ENCODE measurements at places on chromosomes 3 and 15.
A peak's percentile ranks its signal among the peaks of the same experiment; 100 is the strongest.

GRCh38 chr15:47461652-47462141 lies 255.6 kb upstream of the SEMA6D start:
- DNase-seq: no peak

DNA sequence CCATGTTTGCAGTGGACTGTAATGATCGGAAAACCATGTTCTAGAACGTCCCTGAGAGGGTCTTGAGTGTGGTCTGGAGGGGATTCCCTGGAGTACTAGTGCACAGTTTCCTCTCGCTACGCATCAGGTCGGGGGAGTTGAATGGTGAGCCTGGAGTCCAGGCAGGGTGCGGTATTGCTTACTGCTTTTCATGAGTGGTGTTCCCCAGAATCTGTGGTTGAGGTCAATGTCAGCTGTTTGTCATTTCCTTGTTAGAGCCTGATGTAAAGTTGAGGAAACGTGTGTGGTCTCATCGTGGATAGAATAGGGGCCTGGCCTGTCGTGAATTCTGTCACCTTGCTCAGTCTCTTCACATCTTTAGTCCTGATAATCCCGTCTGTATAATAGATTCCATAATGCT lies 328.2 kb upstream of the LRRFIP2 start:
- DNase-seq: no peak

- no peak for DNase-seq
Measured at GRCh38 chr15:51090753-51091152, 4.0 kb downstream of the TNFAIP8L3 start.

DNA sequence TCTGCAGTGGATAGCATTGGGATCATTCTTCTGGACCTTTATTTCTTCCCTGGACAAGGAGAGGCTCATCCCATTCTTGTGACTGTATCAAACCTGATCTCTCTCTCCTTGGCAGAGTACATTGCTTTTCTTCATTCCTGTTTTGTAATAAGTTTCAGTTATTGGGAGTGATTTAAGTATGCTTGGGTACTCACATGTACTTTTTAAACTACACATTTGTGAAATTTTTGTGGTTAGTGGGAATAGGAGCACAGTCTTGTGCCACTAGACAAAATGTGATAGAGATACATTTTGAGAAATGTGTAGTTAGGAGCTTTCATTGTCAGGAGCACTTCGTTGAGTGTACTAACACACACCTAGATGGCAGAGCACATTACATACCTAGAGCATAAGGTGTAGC lies 262.6 kb downstream of the C3orf38 start:
- no peak for DNase-seq

- no peak for DNase-seq
Measured at GRCh38 chr15:77457191-77457904, 36.7 kb downstream of the HMG20A start.

GRCh38 chr3:48180021-48180420 lies 8.2 kb downstream of the CDC25A start:
- DNase-seq: no peak

DNA sequence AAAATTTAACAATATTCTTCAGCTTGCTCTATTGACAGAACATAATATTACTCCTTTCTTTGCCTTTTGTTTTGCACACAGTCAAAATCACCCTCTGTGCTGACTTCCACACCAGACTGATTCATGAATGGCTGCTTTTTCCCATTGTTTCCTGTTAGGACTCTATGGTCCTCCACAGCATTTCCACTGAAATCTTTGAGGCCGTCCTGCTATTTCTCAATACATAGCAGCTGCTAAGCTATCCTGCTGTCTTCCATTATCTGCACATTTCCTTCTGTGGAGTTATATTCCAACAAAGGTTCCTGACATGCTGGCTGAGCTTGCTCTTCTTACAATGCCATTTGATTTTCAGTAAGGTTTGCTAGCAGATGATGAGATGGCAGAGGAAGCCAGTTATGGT lies 153.3 kb downstream of the EPHA3 start:
- DNase-seq: no peak

- DNase-seq: no peak
Measured at GRCh38 chr15:56797720-56798275, 64.5 kb upstream of the ZNF280D start.

DNA sequence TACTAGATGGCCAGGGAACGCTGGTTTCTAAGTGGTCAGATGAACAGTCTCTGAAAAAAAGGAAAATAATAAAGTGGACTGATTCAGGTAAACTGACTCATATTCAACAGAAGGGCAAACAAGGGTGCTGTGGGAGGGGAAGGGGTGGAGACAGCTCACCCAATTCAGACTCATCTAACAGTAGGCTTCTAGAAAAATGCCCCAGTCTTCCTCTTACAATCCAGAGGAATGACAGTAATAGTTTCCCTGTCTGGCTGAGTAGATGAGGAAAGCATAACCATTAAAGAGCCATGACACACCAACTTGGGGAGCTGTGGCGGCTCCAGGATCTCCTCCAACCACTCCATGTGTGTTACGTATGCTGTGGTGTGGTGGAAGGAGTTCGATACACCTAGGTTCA lies 231.4 kb upstream of the UMPS start:
- DNase-seq: no peak

DNA sequence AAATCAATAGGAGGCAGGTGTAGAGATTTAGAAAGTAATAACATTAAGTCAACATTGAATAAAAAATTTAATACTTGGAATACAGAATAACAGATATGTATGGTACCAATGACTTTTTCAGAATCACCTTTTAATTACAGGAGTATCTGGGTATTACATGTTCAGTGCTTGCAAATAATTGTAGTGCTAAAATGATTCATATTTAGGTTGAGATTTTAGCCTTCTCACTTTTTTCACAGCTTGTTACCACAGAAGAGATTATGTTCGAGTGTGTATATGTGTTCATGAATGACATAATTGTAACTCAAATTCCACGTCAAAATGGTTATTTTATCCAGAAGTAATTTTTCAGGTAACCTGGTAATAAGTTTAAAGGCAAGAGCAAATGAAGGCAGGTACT lies 187.9 kb upstream of the TBL1XR1 start:
- no peak for DNase-seq

DNA sequence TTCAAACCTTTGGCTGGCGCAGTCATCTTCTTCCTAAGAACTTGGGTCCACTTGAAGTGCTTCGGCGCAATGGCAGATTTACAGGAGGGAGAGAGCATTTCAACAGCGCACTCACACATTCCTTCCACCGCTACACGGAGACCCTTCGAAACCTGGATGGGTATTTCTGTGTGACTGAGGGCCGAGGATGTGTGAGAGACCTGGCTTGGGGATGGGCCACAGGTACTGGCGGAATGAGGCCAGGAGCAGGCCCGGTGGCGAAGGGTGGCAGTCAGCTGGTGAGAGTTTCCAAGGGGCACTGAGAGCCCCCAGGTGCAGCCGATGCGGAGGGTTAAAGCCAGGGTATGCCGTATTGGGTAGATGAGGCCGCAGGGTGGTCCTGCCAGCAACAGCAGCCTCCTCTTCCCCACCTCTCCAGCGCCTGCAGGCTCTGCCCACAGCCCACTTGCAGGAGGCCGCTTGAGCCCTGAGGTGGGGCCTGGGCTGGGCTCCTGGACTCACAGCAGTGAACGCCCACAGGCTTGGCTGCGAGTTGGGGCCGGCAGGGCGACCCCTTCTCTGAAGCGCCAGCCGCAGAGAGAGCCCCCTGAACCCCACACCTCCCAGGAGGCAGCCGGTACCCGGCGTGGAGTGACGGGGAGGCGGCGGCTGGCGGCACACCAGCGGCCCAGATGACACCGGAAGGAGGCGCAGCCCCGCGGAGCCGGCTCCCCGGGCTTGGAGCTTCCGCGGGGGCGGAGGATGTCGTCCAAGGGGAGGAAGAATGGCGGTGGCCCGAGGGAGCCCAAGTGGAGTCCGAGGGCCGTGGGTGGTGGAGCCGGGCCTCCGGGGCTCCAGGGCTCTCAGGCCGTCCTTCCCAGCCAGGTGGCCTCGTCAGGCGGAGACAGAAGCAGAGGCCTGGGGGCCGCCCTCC lies 166.5 kb downstream of the NSMCE3 start:
- DNase-seq: no peak

- DNase-seq: no peak
Measured at GRCh38 chr3:61300006-61300380, 48.7 kb upstream of the FHIT start.

- DNase-seq: peak; percentile 7
Measured at GRCh38 chr3:114697401-114697800, 403.6 kb downstream of the TIGIT start.
